ENCODE measurements at places on chromosomes 7 and 10.

DNA sequence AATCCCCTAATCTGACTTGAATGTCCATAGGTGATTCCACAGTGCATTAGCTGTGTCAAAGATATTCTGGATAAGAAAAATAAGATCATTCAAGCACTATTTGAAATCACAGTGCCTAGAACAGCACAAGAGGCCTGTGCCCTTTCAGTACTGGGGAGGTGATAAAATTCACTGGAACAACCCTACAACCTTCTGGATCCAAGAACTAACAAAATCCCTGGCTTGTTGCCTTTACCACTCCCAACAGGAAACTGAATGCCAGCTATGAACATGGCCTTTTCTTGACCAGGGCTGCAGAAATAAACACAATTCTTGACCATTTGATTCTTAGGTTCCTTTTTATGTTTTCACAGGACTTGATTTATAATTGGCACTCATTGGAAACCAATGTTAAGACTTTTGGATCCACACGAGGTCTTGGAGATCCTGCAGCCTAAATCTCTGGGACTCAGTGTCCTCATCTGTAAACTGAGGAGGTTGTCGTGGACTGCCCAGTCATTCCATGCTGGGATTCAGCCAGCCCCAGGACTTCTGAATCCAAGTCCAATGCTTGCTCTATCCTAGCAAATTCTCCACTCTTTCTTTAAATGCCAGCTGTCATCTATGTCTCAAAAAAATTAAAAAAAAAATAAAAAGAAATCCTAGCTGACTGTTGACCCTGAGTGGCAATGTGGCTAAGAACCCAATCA, 624.7 kb downstream of the KCNMA1 start:
- no peak for DNase-seq

GRCh38 chr10:62467527-62467926, 93.4 kb downstream of the ZNF365 start:
- no peak for DNase-seq

- DNase-seq: no peak
Measured at GRCh38 chr7:137297551-137298463, 45.7 kb downstream of the PTN start.

DNA sequence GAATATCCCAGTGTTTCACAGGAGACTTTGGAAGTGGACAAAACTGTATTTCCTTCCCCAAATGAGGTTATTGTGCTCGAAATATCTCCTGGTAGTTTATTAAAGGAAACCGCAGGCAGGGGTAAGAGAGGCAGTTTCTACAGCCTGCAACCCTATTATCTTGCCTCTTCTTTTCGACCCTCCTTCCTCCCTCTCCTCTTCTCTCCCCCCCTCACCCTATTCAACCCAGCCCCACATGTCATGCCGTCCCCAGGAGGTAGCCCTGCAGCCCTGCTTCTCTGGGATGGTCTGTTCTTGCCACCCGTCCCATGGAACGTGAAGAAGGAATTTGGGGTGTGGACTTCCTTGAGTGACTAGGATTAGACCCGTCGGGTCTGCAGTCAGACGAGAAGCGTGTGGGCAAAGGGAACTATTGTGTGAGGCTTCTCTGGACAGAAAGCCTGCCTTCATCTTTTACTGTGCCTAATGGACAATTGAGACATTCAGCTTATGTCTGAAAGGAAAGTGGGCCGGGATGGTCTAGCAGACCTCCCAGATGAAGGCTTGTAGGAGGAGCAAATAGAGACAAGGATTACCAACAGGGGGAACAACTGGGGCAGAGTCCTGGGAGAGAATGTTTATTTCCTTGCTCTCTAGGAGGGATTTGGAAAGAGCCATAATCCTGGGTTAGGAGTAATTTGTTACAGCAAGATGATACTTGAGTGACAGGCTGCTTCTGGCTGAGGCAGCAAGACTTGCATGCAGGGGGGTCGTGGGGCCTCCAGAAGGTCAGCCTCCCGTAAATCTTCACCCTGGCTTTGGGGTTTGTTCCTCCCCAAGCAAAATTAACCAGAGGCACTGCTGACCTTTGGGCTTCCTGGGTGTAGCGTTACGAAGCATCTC, 77.8 kb downstream of the TCF7L2 start:
- DNase-seq: no peak

DNA sequence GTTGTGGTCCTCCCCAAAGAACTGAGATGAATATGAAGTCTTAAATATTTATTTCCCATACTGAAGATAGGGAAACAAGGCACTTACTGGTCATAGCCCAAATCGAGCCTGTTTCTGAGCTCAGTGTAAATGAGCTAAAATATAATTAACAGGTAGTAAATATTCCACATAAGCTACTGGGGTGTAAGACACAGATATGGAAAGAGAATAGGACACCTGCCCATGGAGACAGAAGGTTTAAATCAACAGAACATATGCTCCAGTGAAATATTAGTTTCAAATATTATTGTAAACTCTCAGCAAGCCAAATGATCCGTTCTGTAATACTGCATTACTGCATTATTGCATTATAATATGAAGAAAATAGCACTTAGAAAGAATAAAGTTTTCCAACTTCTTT, 537.9 kb downstream of the ANKRD7 start:
- no peak for DNase-seq

GRCh38 chr10:111102359-111102837, 25.6 kb downstream of the ADRA2A start:
- DNase-seq: no peak

DNA sequence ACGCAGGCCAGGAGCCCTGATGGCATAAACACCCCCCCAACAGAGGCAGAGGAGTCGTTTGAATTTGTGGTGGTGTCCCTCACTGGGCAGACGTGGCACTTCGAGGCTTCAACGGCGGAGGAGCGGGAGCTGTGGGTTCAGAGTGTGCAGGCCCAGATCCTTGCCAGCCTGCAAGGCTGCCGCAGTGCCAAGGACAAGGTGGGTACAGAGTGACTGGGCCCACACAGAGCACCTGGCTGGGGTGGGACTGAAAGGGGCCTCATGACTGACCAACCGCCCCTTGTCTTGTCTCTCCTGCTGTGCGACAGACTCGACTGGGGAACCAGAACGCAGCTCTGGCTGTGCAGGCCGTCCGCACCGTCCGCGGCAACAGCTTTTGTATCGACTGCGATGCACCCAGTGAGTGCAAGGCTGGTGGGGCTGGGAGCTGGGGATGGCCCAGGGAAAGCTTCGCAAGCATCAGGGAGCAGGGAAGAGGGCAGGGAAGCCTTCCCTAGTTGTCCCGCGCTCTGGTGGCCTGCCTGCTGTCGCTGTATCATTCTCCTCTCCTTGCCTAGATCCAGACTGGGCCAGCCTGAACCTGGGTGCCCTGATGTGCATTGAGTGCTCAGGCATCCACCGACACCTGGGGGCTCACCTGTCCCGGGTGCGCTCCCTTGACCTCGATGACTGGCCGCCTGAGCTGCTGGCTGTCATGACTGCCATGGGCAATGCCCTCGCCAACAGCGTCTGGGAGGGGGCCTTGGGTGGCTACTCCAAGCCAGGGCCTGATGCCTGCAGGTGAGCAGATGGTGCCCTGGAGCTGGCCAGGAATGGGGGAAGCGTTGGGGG, 25.4 kb downstream of the GBX1 start:
- peak; percentile 11 for DNase-seq

DNA sequence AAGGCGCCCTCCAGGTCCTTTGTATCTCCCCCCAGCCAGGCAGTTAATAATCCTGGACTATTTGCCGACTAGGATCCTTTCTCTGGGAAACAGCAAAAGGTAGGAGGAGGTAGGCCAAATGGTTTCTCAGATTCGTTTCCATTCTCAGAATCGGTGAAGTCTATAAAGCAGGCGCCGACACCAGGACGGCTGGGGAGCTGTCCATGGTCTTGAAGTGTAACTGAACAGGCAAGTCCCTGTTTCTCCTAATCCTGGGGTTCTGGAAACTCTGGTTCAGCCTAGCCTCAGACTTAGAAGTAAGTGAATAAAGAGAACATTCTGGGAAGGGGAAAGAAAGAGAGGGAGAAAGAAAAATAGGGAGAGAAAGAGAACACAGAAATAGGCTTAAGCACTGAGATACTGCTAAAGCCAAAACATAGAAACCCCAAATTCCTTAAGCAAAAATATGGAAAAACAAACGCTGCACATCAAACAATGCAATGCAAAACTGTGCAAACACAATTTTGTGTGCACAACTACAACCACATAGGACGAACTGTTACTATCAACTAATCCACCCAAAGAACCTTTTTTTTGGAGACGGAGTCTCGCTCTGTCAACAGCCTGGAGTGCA, 11.1 kb upstream of the INA start:
- DNase-seq: no peak

GRCh38 chr10:29969255-29970011, 90.0 kb downstream of the JCAD start:
- DNase-seq: no peak

DNA sequence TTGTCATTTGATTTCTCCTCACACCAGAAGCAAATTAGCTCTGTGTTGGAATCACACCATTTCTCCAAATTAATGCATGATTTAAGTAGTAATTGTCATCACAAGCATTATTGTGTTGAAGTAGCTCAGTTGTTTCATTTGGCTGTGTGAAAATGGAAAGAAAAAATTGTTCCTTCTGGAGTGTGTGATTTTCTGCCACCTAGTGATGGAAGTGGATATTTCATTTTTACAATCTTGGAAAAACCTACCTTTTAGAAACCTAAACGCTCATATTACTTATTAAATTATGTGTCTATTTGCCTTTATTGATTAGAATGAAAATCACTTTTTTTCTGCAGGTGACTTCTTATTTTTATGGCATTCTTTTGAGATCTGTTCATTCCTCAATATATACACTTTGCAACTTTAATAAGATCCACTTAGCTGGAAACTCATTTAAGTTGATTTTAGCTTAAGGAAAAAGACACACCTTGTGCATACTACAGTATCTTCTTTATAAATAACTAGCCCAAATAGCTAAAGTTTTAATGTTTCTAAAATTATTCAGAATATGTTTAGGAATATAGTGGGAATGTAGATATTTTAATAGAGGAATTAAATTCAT, 50.0 kb downstream of the SRI start:
- no peak for DNase-seq

- no peak for DNase-seq
Measured at GRCh38 chr10:72883861-72884260, 9.7 kb upstream of the OIT3 start.

- no peak for DNase-seq
Measured at GRCh38 chr10:74502963-74503608, 323.3 kb upstream of the KAT6B start.

- no peak for DNase-seq
Measured at GRCh38 chr7:128003167-128003566, 28.1 kb downstream of the LRRC4 start.

DNA sequence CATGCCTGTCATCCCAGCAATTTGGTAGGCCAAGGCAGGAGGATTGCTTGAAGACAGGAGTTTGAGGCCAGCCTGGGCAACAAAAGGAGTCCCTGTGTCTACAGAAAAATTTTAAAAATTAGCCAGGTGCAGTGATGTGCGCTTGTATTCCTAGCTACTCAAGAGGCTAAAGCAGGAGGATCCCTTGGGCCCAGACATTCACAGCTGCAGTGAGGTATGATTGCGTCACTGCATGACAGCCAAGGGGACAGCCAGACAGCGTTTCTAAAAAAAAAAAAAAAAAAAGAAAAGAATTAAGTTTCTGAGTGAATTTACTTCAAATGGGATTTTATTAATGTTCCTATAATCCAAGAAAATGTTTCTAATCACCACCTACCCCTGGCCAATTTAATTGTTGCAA, 87.4 kb upstream of the RNF148 start:
- no peak for DNase-seq

GRCh38 chr7:139771001-139771956, 6.5 kb downstream of the HIPK2 start:
- DNase-seq: no peak

DNA sequence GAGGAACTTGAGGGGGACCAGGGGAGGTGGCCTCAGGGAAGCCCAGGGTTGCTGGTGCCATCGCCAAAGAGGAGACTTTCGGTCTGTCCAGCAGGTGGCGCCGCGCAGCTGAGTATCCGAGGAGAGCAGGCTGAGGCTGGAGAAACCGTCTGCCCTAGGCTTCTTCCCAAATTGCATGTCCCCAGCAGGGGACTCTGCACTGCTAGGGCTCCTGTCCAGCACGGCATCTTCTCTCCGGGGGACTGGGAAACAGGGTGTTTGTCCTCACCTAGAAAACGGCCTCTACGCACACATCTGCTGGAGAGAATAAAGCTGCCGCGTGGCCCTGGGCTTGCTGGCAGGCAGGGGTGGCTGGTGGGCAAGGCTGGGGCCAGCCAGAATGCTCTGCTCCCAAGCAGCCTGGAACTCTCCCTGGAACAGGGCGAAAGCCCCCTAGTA, 161.9 kb downstream of the SH2D4B start:
- DNase-seq: peak; percentile 69
